ENCODE measurements at places on chromosomes 3 and 15.

- no peak for DNase-seq
Observed at GRCh38 chr3:168598250-168598649, 502.5 kb upstream of the GOLIM4 start.

- no peak for DNase-seq
Observed at GRCh38 chr15:64548235-64548634, 87.9 kb downstream of the ZNF609 start.

DNA sequence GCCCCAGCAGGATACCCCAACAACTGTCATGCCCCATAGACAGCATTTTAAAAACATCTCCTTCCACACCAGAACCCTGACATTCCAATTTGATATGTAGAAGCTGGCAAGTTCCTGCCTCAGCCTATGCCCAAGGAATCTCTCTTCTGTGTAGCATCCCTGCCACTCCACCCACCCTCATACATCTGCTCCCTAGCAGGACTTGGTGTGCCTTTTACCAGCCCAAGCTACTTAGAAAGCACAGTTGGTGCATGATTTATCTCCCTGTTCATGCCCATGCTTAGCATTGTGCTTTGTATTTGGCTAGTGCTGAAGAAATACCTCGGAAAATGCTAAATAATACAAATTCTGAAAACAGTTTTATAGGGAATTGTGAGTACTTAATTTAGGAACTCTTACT lies 236.9 kb upstream of the HES1 start:
- DNase-seq, result no peak

- no peak for DNase-seq
Observed at GRCh38 chr3:63355809-63356208, 77.7 kb downstream of the SYNPR start.

DNA sequence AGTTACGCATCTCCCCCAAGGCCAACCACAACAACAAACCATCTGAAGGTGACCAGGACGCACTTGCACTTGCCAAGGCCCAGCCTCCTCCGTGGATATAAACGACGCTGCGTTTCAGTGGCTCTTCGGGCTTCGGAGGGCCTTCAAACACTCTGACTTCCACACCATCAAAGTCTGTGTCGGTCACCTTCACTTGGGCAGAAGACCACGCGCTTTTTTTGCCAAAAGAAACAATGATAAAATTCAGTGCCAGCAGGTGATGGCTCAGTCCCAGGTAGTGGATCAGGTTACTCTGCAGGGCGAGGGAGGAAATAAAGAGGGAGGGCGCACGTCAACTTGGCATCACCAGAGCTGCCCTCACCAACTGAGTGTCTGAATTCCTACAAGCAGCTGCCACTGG lies 63.0 kb downstream of the NCEH1 start:
- DNase-seq, result no peak

DNA sequence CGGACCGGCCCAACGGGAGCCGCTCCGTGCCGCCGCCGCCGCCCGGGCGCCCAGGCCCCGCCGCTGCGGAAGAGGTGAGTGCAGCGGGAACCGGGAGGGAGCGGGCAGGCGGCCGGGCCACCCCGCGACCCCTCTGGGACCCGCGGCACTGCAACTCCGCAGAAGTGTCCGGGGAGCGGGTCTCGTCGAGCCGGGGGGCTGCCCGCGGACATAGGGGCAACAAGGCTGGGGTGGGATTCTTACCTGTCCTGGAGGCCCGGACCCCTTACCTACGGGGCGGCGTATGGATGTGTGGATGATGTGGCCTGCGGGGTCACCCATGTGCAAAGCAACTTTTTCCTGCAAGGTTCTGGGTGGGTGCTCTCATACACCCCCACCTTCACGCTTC lies 361 bp downstream of the SEMA3F start:
- no peak for DNase-seq

- no peak for DNase-seq
Observed at GRCh38 chr3:172786036-172786435, 35.5 kb downstream of the ECT2 start.

GRCh38 chr15:38263996-38264395 lies 11.4 kb downstream of the SPRED1 start:
- DNase-seq, result no peak

- DNase-seq, result peak; percentile 37
Observed at GRCh38 chr15:47513471-47513870, 203.8 kb upstream of the SEMA6D start.

GRCh38 chr15:31228980-31229826 lies 97.4 kb upstream of the KLF13 start:
- DNase-seq, result no peak

- no peak for DNase-seq
Observed at GRCh38 chr15:27070841-27071240, 99.9 kb downstream of the GABRG3 start.

DNA sequence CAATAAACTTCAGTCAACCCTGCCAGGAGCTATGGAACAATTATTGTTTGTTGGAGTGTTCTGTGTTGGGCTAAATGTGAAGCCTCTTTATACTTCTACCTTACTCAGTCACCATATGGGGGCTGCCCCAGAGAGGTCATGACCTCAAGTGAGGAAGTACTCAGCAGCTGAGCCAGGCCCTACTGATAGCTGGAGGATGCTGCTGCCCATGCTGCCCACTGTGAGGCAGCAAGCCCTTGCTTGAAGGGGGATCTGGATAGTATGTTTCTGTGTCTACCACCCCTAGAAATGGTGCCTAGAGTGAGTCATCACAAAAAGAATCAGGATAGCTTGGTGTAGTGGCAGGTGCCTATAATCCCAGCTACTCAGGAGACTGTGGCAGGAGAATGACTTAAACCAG lies 4.5 kb upstream of the RPL24 start:
- DNase-seq, result no peak

GRCh38 chr3:160757233-160758106 lies 1.4 kb downstream of the PPM1L start:
- DNase-seq, result no peak

GRCh38 chr15:67189326-67190051 lies 65.0 kb downstream of the AAGAB start:
- no peak for DNase-seq

DNA sequence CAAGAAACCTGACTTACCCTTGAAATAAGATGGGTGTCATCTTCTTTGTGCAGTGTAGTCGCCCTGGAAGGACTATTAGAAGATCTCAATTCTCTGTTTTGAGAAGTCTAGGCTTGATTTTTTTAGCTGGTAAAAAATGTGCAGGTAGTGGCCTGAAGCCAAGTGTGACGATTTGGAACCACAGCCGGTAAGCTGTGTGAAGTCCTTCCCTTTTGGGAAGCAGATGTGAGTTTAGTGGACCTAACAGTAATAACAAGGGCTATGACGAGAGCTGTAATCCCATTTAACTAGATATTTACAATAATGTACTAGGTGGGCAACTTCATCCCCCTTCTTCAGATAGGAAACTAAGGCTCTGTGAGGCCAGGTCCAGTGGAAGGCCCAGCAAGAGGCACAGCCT lies 81.7 kb upstream of the MYZAP start:
- DNase-seq, result peak; percentile 15

DNA sequence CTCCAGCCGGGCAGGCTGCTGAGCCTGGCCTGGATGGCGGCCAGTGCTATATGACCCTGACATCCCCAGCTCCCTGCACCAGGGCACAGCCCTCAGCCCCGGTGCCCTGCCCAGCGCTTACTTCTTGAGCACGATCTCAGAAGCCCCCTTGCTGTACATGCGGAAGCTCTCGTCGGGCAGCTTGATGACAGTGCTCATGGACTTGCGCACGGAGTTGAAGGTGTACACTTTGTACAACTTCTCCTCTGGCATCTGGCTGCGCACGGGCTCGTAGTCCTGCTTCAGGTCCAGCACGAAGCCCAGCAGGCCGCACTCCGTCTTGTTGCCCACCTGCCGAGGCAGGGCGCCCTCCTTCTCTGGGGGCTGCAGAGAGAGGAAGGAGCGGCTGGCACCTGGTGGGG lies 38.8 kb upstream of the SEC13 start:
- no peak for DNase-seq

GRCh38 chr15:39579487-39580116 lies 1.3 kb upstream of the THBS1 start:
- DNase-seq, result peak; percentile 90

DNA sequence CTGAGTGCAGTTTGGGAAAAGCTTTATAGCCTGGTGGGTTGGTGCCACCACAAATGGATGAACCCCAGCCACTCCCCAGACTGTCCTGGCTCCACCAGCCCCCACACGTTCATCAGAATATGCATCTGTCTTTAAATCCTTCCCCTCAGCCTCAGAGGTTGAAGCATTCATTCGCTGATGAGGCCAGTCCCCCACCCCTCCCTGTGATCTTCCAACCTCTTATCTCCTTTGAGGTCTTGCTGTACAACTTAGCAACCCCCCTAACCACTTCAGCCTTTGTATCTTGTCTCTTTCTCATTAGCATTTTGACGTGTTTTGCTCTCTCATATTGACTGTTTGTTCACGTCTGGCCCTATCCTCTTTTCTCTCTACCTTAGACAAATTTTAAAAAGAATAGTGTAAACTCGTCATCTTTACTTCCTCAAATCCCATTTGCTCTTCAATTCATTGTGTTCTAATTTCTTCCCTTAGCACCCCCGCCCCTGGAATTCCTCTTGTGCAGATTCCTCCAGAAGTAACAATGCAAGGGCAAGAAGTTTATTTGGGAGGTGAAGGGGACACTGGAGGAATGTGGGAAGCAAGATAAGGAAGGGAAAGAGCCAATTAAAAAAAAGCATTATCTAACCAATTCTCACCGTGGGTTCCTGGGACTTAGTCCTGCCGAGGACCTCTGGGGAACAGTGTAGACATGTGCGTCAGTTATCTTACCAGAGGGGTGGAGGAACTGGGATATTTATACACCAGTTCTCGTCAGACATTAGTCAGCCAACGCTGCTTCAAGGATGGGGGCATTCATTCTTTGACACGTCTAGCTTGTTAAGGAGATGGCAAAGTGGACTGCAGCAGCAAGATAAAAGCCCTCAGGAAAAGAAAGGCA lies 38.6 kb downstream of the MOBP start:
- no peak for DNase-seq

DNA sequence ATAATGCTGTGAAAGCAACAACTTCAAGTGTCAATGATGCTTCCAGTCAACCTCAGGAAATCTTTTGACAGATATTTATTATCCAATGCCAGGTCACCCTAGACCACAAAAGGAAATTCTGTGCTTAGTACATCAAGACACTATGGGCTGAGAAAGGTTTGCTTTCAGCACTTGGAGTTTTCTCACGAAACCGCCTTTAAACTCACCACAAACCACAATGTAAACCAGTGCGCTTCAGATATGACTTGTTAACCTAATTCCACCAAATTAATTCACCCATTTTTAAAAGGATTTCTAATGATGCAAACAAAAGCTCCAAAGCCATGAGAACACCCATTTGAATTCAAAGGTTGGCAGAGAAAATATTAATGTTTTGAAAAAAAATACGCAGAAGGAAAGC lies 292.9 kb upstream of the NR2F2 start:
- DNase-seq, result peak; percentile 37

- DNase-seq, result no peak
Observed at GRCh38 chr3:182491577-182491976, 301.7 kb upstream of the ATP11B start.

- DNase-seq, result no peak
Observed at GRCh38 chr3:188400494-188401243, 246.7 kb downstream of the LPP start.

GRCh38 chr3:43650345-43650744 lies 28.5 kb upstream of the ANO10 start:
- no peak for DNase-seq

DNA sequence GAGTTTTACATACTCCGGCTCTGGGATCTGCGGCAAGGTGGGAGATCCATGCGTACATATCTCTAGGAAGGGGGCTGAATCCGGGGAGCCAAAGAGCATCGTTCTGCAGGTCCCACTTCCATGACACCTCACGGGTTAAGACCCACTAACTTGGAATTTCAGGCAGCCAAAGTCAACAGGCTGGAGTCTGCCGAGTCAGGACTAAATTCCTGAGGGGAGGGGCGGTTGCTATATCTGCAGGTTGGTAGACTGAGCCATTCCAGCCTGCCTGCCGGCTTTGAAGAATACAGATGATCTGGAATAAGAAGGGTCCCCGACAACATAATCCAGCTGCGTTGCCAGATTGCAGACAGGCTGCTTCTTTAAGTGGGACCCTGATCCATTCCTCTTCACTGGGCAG lies 65.4 kb upstream of the PEX5L start:
- DNase-seq, result no peak

DNA sequence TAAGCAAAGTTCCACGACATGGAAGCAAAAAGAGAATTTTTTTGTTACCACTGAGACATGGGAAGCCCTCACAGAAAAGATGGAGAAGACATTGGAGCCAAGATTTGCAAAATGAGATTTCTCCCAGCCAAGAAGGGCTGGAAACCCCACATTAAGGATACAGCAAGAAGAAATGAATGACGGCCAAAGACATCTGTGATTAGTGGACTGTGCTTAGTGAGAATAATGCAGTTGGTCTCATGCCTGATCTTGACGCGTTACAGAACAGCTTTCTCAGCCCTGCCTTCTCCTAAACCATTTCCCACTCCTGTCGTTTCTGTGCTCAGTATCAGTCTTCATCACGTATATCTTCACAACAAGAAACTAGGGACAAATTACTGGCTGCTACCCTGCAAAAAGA lies 45.8 kb upstream of the ARRDC4 start:
- DNase-seq, result no peak

DNA sequence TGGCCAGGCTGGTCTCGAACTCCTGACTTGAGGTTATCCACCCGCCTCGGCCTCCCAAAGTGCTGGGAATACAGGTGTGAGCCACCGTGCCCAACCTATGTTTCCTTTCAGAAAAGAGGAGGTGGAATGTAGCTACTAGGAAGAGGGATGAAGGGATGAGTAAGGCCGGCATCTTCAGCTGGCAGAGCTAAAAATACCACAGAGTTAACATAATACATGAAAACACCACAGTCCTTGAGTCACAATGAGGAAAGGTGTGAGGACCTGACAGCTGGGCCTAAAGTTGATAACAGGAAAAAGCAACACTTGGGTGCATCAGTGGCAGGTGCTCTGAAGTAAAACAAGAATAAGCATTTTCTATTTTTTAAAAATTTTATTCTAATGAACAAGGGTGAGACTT lies 392.2 kb downstream of the DIPK2A start:
- no peak for DNase-seq

DNA sequence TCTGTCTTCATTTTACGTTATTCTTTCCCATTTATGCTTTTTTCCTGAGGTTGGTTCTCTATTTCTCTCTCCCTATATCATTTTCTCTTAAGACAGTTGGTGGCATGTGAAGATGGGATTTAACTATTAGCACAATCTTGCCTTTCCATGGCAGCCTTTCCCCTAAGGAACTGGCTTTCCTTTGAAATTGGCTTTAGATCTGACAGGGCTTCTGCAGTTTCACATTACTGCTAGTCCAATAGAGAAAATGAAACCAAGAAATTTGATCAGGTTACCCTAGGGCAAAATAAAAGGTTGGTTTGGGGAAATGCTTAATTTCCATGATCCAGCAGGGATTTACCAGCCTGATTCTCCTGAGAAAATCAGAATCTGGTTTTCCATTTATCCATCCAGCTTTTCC lies 22.7 kb upstream of the CHL1 start:
- DNase-seq, result no peak

Measured in astrocyte of the spinal cord (primary cell).